Lung microvascular endothelial cell (primary cell): ENCODE measurements at places on chromosomes 7 and 10. TPM values are rescaled to one million over a fixed set of nuclear protein-coding genes. Genes with fewer than 3 reads are reported as not detected.

GRCh38 chr10:75502838-75503237 lies 71.4 kb downstream of the LRMDA start:
- DNase-seq = no peak

GRCh38 chr10:58175990-58176900 lies 91.4 kb downstream of the IPMK start:
- peak; percentile 38 for DNase-seq

- DNase-seq = no peak
Observed at GRCh38 chr7:115494529-115495147, 535.9 kb downstream of the TFEC start.

RHOBTB1 gene
- 32.1 and 34.4 TPM in 2 replicates for total RNA-seq

PTPRN2 gene
- 2.2 and 4.6 TPM in 2 replicates for total RNA-seq
